ENCODE measurements at places on chromosomes 2 and 18.

GRCh38 chr2:101277111-101277510, 24.4 kb downstream of the CNOT11 start:
- no peak for DNase-seq

GRCh38 chr2:48508461-48509124, 21.4 kb upstream of the STON1 start:
- no peak for DNase-seq

DNA sequence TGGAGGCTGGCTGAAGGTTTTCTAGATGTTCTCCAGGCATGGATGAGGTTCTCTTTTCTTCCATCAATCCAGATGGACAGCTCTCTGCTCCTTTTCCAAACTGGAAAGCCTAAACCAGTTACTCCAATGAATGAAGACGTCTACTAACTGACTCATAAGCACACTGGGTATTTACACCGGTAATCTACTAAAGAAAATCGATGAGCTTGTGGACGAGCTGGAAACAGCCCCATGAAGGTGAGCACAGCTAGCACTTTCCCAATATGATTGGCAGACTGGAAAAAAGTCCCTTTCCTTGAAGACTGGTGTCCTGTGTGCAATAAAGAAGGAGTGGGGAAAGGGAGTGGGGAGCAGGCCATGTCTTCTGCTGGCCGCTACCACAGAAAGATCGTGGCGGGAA, 84.0 kb downstream of the ACTR2 start:
- DNase-seq, result no peak

- no peak for DNase-seq
Observed at GRCh38 chr2:124740636-124741035, 715.5 kb downstream of the CNTNAP5 start.

DNA sequence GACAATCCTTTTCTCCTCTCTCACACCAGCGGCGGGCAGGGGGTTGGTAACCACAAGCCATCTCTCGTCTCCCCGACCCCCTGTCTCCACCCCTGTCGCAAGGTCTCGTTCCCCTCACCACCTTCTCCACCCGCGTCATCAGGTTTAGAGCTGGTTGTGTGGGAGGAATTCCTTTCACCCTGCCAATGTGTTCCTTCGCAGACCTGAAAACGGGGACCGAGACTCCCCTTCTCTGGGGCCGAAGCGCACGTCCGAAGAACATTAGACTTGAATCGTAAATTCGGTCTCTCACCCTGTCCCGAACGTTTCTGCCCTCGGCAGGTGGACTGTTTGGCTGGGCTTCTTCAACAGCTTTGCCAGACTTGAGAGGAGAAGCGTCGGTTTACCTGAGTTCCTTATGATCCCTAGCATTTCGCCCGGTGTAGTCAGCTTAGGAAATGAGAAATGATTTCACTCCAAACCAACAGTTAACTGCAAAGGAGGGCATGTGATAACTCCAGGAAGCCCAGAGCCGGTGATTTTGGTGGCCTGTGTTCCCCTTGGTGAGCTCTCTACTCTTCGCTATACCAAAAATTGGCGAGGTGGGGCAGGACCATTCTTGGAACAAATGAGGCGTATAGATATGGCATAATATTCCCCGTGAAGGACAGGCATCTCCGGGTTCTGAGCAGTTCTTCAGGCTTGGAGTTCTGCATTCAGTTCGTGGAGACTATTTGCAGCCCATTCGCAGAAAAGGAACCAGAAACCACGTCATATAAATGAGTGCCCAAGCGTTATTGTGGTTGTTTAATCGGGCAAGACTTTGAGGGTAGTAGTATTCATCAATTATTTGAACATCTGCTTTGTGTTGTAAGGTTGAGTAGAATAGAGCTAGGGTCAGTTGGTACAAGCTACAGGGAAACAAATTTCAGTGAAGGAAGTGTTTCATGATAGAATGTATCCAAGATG, 694 bp downstream of the CFAP36 start:
- DNase-seq, result no peak

DNA sequence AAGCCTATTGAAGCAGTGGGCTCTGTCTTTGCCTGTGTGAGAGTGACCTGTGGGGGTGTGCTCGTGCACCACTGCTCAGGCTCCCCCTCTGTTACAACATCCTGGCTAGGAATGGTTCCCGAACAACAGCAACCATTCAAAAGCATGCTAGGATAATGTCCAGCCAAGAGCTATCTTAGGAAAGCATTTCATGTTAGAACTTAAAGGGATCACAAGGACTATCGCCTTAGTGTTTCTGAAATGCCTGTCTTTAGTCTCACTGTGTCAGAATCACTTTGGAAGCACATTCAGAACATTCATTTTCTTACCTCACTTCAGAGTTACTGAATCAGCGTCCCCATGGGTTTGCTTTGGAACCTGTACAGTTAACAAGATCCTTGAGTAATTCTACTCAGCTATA, 134.9 kb upstream of the DSEL start:
- no peak for DNase-seq

- DNase-seq, result no peak
Observed at GRCh38 chr18:13868501-13869271, 44.7 kb downstream of the MC5R start.

DNA sequence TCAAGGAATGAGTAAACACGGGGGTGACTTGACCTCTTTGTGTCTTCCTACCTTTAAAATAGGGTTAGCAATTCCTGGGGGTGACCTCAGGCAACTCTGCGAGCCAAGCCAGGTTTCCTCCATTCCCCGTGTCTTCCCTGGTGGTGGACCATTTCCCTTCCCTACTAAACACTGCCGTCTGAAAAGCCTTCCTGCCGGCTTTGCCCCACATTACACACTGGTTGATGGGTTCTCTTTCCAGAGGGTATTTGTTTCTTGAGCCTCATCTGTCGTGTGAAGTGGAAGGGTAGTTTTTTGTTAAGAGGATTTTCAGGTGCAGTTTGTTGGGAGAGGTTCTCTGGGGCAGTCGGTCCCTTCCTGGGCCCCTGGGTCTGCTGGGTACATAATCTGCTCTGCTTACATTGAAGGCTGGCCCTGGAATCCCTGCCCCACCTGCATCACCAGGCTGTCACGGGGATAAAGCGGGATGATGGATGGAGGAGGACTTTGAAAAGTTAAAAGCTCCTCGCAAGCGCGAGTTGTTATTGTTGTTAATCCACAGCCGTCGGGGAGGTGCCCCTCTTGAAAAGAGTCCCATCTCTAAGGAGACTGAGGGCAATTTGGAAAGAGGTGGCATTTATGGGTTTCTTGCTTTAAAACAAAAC, 175.4 kb upstream of the SPRED2 start:
- no peak for DNase-seq

DNA sequence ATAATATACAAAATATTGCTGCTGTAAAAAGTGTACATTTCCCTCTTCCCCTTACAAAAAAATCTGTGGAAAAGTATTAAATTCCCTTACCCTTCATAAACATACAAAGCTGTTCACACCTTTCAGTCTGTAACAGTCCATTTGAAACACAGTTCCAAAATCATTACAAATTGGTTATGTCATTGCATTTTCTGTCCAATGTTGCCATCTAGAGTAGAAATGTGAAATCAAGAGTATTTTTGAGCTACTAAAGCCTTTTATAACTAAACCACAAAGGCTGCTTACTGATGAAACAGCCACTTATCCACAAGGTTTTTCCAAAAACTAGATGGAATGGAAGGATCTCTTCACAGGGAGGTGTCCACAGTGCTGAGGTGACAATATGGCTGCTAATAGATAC, 72.5 kb downstream of the SS18 start:
- DNase-seq, result no peak

DNA sequence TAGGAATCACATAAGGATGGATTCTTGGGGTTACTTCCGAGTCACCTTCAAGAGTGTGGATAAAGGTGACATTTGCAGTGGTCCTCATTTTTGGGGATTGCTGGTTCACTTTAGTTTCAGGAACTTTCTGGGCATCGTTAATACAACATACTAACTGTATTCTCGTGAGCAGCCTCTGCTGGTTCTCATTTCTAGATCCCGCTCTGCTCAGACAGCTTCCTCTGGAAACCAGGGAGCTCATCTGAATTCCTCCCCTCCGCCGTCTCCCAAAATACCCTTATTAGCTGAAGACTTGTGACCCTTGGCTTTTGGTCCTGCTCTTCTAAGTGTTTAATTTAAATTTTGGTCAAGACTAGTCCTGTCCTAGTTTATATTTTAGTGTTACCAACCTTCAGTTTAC, 64.5 kb downstream of the ZNF532 start:
- no peak for DNase-seq

DNA sequence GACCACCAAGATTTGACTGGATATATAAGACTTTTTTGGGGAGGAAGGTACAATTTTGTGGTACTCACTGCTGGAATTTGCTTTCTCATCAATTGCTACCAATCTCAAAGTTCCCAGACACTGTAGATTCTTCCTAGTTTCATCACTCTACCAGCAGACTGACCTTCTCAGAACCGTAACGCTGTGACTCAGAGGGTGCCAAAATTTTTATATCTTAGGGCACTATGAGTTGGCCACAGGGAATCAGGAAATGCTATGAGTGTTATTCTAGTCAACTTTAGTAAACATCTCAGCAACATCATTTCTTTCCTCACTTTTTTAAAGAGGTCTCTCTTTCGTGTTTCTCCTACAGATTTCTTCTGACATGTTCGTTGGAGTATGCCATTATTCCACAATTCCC, 499.0 kb downstream of the TMX3 start:
- DNase-seq, result peak; percentile 61

DNA sequence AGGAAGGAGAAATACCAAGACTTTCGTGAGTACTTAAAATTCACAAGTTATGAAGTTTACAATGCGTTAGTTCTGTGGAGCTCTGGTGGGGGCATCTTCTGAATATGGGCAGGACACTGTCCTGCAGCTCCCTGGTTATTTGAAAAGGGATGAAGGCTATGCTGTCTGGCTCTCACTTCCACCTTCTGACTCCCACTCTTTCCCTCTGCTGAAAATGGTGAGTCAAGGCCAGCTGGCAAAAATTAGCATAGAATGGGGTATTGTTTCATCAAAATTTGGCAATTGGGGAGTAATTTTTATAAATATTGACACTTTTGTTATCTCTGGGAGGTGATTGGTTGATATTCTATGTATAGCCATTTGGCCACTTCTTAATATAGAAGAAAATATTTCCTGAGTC, 177.4 kb downstream of the PARD3B start:
- DNase-seq, result no peak

- DNase-seq, result no peak
Observed at GRCh38 chr2:235560345-235560744, 66.5 kb downstream of the AGAP1 start.

- no peak for DNase-seq
Observed at GRCh38 chr2:45806563-45807358, 155.3 kb downstream of the PRKCE start.

DNA sequence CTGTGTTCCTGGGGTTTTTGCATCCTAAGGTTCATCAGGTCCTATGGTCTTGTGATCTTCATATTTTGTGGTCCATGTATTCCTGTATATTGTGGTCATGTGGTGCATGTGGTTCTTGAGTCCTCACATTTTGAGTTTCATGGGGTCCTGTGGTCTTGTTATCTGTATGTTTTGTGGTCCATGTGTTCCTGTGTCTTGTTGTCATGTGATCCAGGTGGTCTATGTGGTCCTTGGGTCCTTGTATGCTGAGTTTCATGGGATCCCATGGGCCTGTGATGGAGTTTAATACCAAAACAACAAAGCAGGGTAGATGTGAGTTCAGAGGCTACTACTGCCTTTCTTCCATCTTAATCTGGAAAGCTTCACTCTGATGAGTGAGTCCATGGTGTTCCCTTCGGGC, 166.4 kb downstream of the TMEM18 start:
- DNase-seq, result no peak

DNA sequence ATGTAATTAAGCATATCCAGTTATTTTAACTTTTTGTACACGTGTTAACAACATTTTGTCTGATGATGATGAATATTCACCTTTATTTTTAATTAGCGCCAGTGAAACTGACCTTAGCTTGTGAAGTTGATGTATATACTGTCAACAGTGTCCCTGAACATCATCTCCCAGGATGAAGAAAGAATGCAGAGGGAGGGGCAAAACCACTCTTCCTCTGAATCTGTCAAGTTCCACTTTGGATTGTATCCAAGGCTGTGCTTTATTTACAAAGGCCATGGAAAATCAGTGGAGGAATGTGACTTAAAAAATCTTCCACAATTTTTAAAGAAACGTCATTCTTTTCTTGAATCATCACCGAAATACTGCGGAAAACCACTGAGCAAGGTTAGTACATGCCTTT, 4.5 kb upstream of the RMDN2 start:
- no peak for DNase-seq

DNA sequence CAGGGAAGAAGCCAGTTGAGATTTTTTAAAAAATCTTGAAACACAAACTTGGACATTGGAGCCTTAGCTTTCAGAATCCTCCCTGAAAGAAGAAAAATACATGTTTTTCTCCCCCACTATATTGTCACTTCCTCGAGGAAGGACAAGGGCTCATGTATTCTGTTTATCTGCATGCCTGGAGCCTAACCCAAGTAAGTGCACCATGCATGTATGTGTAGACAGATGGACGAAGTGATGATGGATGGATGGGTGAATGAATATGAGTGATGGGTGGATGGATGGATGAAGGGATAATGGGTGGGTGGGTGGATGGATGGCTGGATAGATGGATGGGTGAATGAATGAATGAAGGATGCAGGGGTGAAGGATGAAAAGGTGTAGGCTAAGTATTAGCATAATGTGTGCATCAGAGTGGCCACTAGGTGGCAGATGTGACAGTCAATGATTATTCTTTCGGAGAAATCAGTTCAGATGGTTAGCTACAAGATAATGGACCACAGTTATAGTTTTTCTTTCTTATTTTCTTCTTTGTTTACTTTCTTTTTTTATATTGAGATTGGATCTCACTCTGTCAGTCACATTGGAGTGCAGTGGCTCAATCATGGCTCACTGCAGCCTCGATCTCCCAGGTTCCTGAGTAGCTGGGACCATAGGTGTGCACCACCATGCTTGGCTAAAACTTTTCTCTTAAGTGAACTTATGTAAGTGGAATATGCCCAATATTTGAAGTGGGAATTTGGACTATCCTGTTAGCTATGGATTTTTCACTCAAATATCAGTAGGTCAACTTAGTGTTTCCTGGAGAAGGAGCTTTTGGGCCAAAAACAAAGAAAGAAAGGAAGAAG, 18.5 kb upstream of the CCDC93 start:
- no peak for DNase-seq

- no peak for DNase-seq
Observed at GRCh38 chr2:103139628-103140268, 377.9 kb downstream of the TMEM182 start.

GRCh38 chr2:239466755-239467271, 66.0 kb upstream of the HDAC4 start:
- no peak for DNase-seq

DNA sequence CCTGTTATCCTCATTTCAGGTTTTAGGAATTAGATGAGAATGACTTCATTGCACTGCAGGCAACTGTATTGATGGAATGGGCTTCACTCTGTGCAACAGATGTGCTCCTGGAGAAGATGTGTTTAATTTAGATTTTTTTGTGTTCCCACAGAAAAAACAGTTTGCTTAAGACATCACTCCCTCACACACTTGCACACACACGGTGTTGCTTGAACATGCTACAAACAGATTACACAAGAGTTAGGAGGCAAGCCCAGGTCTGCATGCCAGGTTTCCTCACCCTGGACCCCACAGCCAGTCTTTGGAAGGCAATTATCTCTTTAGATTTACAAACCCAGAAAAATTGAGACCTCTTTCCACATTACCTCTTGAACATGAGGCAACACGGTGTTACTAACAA, 93.7 kb upstream of the KLHL29 start:
- no peak for DNase-seq

Measured in AG09309 (cell line).